GM23248 (cell line): ENCODE measurements at places on chromosomes 6 and 20. TPM values are rescaled to one million over a fixed set of nuclear protein-coding genes. Genes with fewer than 3 reads are reported as not detected.

DNA sequence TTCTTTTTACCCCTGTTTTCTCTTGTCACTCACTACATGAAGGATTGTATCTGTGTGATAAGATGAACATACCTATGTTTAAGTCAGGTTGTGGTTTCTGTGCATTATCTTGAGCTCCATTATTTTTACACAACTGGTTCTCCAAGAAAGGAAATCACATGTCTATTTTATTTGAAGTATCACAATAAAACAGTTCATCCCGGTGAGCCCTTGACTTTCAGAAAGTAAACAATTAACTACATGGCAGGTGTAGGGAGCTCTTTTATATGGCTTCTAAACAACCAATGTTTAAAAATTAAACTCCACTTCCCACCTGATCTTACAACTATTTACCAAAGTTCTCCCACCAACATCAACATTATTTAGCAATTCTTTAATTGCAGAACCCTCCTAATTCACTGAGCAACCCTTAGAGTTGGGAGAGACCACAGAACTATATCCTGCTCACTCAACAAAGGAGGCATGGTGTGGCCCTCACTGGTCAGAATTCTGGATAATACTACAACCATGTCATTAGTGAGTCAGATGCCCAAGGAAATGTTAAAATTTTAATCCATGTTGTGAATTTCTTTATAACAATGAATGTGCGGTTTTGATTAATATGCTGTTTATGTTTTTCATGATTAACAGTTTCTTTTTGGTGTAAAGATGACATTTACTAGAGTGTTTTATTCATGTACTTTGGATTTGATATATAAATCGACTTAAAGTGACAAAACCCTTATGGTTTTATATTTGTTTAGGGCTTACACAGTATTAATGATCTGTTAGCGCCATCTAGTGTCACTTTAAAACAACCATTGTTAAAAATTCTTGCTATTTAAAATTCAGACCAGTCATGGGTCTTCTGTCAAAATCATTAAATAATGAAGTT, 50.0 kb upstream of the SCGN start:
- DNase-seq, result peak; percentile 77

GRCh38 chr6:21981235-21981833, 315.5 kb downstream of the PRL start:
- DNase-seq, result no peak

DNA sequence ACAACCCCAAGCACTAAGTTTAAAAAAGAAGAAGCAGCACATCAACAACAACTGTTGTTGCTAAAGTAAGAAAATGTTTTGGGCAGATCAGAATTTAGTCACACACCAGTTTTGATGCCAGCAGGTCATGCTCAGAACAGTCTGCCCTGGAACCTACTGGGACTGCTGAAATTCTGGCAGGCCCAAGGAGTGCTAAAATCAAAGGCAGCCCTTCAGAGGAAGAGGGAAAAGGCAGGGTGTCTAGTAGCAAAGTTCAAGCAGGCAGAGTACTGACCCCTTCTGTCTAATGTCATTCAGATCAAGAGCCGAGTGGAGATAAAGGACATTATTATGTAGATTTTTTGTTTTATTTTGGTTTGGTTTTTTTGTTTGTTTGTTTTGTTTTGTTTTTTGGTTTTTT, 96.6 kb upstream of the LOC128125822 start:
- no peak for DNase-seq

DNA sequence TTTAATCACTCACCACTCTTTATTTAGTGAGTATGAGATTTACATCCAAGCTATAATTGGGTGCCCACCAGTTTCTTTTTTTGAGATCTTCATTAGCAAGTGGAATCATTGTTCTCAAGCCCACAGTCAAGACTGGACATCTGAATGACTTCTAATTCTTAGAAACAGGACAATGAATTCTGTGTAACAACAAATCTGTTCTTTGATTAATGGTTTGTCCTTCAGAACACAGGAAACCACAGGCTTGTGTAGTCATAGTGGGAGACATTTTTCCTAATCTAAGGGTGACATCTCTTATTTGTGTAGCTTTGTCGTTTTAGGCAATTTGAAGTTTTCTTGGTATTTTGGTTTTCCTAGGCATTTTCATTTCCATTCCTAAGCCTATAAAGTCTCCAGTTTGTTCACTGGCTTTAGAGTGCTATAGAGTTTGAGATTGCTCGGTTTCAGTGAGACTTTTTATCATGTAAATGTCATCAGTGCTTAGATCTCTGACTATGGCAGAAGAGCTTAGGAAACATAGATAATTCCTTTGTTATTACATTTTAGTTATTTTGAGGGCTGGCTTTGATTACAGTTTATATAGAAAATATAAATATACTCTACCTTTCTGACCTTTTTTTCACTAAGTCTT, 903.9 kb upstream of the MAP3K7 start:
- no peak for DNase-seq

DNA sequence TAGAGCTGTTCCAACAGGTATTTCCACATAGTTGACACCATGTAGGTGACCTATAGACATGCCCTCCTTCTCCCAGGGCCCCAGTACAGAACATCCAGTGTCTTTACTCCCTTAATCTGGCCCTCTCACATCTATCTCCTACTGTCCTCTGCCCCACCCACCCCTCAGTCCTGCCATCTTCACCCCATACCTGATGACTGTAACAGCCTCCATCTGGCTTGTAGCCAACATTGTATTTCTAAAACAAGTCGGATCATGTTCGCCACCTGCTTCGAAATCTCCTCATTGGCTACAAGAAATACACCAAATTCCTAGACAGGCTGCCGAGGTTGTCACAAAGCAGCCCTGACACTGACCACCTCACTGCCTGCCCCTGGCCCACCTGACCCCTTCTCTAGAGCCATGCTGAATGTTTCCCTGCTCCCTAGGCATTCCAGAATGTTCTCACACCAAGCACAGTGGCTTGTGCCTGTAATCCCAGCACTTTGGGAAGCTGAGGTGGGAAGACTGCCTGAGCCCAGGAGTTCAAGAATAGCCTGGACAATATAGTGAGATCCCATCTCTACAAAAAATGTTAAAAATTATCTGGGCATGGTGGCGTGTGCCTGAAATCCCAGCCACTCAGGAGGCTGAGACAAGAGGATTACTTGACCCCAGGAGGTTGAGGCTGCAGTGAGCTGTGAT, 6.0 kb downstream of the ZC3H12D start:
- DNase-seq, result no peak

GRCh38 chr6:119454714-119455113, 105.2 kb upstream of the MAN1A1 start:
- peak; percentile 53 for DNase-seq

DNA sequence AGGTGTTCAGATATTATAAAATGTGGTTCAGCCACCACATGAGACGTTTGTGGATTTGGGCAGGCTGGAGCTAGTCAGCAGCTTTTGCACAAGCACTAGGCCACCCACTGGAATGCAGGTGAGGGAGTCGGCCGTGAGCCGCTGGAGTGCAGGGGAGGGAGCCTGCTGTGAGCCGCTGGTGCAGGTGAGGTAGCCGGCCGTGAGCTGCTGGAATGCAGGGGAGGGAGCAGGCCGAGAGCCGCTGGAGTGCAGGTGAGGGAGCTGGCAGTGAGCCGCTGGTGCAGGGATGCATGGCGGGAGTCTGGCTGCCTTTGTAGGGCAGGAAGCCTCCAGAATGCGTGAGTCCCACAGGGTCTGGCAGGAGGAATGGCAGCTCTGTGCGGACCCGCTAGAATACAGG, 1907.6 kb upstream of the DEFB115 start:
- DNase-seq, result no peak

GRCh38 chr6:93799226-93799625, 379.9 kb upstream of the EPHA7 start:
- peak; percentile 26 for DNase-seq

- DNase-seq, result no peak
Observed at GRCh38 chr6:1592852-1593251, 16.9 kb upstream of the FOXC1 start.

DNA sequence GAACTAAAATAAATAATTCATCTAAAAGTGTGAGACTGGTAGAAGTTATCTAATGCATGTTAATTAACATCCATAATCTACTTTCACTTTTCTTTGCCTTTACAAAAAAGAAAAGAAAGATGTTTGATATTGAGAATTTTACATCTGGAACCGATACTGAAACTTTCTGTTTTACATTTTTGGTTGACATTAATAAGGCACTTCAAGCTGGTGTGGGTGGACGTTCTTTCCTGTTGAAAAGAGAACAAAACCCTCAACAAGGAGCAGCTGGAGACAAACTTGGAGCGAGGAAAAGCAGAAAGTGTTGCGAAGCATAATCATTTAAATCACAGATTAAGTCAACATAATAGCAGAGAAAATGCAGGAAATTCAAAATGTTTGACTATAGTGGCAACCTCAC, 575.2 kb upstream of the ADGRB3 start:
- no peak for DNase-seq

DNA sequence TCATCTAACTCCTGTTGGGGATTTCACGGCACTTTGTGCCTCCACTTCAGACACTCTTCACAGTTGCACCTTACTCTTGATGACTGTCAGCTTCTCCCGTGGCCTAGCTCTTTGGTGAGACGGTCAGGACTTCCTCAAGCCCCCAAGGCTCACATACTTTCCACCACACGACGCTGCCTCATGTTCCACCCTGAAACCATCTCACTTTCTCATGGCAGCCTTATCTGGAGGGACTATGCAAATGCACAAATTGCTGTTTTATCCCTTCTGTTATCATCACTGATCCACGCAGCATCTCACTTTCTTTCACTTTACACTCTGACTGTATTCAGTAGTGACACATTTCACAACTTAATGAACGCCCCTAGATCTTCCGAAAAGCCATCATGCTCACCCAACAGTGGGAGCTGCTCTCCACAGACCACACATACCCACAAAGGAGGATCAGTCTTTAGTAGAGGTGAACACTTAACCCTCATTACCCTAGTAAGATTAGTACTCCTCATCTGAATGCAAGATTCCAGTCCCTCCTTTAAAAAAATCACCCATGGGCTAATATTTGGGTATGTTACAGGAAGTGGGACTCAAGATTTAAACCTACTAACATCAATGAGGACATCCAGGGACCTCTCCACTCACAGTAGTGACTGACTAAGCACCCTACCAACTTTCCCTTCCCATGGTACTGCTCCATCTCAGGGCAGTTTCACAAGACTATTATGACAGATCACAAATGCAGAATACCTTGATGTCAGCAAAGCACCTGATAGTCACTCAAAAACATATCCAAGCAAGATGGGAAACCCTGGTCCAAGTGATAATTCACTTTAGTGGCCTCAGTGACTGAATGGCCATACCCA, 35.4 kb downstream of the FYN start:
- DNase-seq, result no peak

DNA sequence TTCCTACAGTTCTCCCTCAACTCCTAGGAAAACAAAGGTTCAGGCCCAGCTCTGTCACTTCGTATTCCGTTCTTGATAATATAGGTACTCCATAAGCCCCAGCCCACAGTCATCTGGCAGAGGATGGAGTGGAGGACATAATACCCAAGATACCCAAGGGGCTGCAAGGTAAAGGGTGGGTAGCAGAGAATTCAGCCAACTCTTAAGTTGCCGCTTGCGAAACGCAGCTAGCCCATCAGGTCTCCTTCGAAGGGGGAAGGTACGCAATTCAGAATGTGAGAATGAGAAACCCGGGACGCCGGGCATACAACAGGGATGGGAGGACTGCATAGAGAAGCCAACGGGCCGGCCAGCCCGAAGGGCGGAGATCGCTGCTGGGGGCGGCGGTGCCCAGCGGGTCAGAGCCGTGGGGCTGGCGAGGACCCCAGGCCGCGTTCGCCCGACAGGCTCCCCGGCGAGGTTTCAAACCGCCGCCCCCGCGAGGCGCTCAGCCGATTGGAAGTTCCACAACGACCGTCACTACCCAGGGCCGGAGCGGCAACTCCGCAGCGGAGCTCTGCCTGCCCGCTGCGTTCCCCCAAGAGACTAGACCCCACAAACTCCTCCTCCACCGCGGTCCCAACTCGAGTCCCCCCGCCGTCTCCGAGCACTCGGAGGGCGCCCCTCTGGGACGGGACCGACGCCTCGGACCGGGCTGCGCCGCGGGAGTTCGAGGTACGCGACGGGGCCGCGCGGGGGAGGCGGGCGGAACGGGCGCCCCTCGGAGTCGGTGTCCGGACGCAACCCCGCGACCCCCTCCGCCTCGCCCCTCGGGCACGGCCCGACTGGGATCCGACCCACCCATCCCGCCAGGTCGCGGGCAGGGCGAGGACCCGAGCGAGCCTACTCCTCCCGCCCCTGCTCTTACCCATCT, 911 bp downstream of the CDK19 start:
- peak; percentile 84 for DNase-seq

DNA sequence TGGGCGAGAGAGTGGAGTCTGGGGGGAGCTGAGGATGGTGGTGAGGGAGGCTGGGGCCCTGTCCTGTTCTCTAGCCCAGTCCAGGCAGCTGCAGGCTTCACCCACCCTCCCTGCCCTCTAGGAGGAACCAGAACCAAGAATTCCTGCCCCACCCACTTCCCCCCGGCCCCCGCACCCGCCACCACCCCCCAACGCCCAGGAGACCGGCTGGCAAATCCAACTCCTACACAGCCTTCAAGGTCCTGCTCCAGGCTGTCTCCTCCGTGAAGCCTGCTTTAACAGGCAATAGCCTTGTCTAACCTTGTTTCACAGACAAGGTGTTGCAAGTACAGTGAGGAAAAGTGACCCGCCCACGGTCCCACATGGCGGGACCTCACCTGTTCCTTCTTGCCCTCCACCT, 2.4 kb downstream of the SPDEF start:
- DNase-seq, result no peak

DNA sequence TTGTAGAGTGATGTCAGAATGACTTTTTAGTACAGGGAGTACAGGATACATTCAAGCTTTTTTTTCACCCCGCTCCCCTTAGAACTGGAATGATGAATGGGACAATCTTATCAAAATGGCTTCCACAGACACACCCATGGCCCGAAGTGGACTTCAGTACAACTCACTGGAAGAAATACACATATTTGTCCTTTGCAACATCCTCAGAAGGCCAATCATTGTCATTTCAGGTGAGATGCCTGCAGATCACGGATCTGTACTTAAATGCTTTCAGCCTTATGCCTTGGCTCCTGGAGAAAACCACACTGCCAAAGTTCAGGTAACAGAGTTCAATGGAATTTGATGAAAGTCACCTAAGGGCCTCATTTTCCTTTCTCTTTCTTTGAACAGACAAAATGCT, 8.5 kb downstream of the TNFAIP3 start:
- DNase-seq, result no peak

DNA sequence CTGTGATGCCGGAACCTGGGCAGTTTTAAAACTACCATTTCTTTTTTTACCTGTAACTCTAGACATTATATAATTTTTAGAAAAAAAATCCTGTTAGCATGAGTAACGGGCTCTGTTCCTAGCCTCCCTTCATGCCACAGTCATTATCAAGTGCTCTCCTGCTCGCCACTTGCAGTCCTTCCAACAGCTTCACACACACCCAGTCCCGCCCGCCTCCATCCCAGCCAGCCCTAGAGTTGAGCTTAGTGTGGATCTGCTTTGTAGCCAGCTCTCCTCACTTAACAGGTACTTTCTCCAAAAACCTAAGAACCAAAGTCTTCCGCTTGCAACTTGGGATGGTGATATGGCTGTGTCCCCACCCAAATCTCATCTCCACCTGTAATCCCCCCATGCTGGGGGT, 51.5 kb downstream of the EZR start:
- no peak for DNase-seq

- no peak for DNase-seq
Observed at GRCh38 chr20:37516811-37517750, 4.0 kb upstream of the NNAT start.

The NCOA3 gene
- polyA plus RNA-seq, result 19.3 and 19.5 TPM in 2 replicates

The DPPA5 gene
- polyA plus RNA-seq, result not detected in 2 replicates

The SFTA2 gene
- not detected in 2 replicates for polyA plus RNA-seq

The LKAAEAR1 gene
- polyA plus RNA-seq, result 0.59 TPM in 1 of 2 replicates, not detected in the other

The ARMH2 gene
- not detected in 2 replicates for polyA plus RNA-seq

The B3GALT4 gene
- polyA plus RNA-seq, result 2.4 and 2.7 TPM in 2 replicates

The TREM2 gene
- polyA plus RNA-seq, result not detected in 2 replicates

The LRRN4 gene
- not detected in 2 replicates for polyA plus RNA-seq

The TUBB1 gene
- polyA plus RNA-seq, result 0.05 and 0.09 TPM in 2 replicates

The TFAP2D gene
- polyA plus RNA-seq, result not detected in 2 replicates

The FAM210B gene
- polyA plus RNA-seq, result 94.1 and 95.7 TPM in 2 replicates
